Fibroblast of lung (primary cell): ENCODE measurements at places on chromosomes 3 and 15.

- no peak for DNase-seq
These were observed 2.9 kb downstream of the KCNH8 start for GRCh38 chr3:19151171-19151570.

GRCh38 chr3:81465510-81466200 lies 295.8 kb downstream of the GBE1 start:
- peak; percentile 42 for DNase-seq

GRCh38 chr15:91040856-91041255 lies 18.5 kb upstream of the VPS33B start:
- DNase-seq = peak; percentile 52

- DNase-seq = no peak
These were observed 43.5 kb upstream of the RNU6-1 start for GRCh38 chr15:67883234-67883773.

- DNase-seq = no peak
These were observed 2.7 kb downstream of the TTC21A start for GRCh38 chr3:39110041-39110639.

DNA sequence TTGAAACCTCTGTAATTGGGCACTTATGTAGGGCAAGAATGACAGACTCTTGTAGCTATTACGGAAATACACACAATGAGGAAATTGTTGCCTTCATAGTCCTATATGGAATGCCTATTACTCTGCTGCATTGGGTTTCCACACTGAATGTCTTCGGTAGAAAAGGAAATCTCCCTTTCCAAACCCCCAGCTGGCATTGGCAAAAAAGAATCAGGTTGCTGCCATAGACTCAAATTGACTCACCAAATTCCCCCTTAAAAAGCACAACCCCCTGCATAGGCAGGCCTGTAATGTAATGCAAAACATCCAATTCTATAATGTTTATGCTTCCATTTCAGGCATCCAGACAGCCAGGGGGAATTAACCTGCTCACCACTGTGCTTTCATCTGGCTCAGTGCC lies 44.8 kb upstream of the NTRK3 start:
- DNase-seq = no peak
